ENCODE measurements at places on chromosomes 4 and X.

- DNase-seq = no peak
Measured at GRCh38 chrX:28880136-28880535, 292.9 kb downstream of the IL1RAPL1 start.

DNA sequence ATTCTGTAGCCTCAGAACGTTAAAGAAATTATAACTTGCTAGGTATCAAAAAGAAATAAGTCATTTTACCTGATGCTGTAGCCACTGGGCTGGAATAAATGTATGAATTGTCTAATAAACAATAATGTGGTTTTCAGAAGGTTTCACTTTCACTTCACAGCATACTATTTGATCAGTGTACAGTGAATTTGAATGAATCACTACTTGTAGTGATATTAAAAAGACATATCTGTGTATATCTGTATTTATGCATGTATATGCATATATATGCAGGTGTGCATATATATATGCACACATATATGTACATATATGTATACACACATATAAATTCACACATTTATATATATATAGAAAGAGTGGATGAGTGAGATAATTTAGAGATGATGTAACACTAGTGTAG is 440.0 kb upstream of the PCDH10 start:
- DNase-seq = no peak

- no peak for DNase-seq
Measured at GRCh38 chrX:8724300-8724699, 7.6 kb downstream of the ANOS1 start.

DNA sequence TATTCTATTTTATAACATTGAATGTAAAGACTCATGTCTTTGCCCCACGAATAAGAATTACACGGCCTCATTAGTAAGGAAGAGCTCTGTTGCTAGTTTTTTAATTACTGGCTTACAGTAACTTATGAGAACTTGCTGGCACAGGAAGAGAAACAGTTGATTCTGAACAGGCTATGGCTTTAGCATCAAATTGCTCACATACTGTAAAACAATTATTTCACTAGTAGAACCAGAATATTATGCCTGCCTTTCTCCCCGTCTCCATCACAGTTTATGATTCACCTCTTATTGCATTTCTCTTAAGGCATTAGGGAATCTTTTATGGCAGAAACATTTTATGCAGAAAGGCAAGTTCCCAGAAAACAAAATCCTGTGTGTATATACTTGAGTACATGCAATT is 126.1 kb downstream of the SPRY1 start:
- no peak for DNase-seq

DNA sequence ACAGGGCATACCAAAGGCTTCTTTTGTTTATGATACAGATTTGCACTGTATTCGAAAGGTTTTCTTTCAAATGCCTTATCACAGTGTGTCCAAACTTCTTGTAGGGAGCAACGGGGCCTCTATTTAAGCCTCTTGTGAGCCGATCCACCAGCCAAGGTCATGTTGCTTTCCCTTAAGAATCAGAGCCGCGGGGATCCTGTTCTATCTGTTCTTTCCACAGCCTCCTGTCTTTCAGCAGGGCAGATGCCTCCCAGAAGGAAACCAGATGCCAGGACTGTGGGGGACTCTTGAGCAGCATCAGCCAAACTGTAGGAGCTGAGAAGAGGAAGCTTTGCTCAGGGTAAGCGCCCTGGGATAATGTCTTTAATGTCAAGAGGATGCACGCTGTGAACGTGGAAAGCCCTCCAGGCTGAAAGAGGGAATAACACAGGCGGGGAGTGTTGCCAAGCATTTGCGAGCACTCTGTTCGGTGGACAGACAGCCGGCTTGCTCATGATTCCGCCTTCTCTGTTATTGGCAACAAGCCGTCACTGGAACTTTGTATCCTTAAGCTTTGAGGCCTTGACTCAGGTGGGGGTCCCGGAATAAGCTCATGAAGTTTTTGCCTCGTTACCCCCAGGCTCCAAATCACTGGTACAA is 279.8 kb upstream of the FRG1 start:
- no peak for DNase-seq

DNA sequence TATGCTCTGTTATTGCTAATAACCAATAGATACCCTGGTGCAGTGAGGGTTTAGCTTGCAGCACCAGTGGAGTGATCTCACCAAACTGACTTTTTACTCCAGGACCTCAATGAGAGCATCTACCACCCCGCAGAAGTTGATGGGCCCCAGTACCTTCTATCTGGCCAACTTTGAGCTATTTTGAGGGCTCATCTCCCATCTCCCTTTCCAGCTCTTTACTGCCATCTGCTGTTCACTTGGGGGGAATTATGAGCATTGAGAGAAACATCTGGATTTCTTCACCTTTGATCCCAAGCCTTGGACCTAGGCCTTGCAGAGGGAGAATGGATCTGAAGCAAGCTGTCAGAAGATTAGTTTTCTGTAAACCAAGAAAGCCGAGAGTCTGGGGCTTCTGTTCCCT is 143.6 kb downstream of the TMEM164 start:
- DNase-seq = no peak

All from head of caudate nucleus (tissue), 42 donors.